Cardiac septum (tissue), 1 donor: ENCODE measurements at places on chromosomes 1 and 21.

- no peak for DNase-seq
These were observed 9.9 kb downstream of the RNF223 start for GRCh38 chr1:1063945-1064831.

GRCh38 chr1:40651138-40651857 lies 14.2 kb downstream of the RIMS3 start:
- no peak for DNase-seq

DNA sequence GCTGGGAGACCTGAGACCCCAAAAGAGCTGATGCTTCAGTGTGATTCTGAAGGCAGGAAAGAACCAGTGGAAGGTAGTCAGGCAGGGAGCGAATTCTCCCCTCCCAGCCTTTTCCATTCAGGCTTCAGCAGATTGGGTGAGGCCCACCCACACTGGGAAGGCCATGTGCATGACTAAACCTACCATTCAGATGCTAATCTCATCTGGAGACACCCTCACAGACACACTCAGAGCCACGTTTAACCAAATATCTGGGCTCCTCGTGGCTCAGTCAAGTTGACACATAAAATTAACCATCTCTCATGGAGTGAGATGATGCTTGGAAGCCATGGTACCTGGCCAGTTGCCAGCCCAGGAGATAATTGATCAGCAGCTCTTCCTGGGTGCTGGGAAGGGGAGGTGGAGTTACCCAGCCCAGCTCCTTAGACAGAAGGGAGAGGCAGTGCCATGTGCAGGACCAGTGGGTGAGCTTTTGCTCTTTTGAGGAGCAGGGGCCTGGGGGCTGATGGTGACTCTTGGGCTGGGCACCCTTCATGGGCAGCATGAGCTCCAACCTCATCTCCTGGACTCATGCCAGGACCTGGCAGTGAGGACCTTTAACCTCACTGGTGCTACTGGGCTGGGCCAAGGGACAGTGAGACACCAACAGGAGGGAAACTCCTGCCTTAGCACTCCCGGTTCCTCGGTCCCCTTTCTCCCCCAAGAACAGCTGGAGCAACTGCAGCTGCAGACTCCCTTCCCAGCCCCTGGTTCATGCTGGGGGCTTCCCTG lies 89.0 kb upstream of the ACTL8 start:
- DNase-seq: no peak

GRCh38 chr1:25809283-25809926 lies 9.4 kb downstream of the SELENON start:
- DNase-seq: no peak

DNA sequence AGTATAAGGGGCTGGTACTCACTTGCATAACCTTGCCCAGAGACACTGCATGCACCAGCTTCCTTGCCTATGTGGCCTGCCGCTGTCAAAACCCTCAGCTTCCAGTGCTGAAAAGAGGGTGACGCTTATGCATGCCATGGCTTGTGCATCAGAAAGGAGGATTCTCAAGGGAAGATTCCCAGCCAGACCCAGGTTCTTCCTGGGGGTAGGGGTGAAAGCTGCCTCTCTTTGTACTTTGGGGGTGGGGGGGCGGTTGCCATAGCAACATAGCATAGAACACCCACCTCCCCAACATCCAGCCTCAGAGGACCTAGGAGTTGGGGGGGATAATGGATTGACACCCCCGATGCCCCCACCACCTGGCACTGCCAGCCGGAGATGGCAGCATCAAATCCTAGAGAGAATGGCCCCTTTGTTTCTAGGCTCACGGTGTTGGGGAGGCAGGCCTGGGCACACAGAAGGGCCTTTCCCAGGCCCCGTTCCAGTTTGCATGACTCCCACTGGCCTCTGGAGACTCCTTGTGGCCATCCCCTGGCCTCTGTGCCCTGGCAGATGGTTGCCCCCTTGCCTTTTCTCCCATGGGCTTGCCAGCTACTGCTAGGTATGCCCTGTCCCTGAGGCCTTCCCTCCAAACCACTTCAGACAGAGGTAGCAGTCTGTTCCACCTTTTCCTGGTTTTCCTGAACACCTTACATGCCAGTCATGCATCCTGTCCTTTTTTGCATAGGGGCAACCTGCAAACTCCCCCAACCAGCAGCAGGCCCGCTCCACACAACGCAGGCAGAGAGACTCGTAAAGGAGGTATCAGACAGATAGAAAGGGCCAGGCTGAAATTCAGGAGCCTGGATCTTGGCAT lies 44.6 kb downstream of the RHBG start:
- DNase-seq: no peak

DNA sequence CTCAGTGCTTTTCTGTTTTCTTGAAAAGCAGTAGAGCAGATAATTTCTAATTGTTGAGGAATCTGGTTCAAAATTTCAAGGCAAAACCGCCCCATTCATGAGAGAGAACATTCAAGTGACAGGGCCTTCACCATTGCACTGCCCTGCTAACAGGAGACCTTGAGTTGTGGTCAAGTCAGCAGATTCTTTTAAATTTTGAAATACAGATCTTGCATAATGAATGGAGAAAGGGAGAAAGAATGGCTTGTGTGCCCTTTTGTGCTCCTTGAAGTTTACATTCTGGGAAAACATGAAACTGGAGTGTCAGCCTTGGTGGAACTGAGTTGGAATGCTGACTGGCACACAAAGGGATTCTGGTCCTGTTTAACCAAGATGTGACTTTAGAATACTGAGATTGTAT lies 164.5 kb upstream of the UBE2U start:
- DNase-seq: no peak

DNA sequence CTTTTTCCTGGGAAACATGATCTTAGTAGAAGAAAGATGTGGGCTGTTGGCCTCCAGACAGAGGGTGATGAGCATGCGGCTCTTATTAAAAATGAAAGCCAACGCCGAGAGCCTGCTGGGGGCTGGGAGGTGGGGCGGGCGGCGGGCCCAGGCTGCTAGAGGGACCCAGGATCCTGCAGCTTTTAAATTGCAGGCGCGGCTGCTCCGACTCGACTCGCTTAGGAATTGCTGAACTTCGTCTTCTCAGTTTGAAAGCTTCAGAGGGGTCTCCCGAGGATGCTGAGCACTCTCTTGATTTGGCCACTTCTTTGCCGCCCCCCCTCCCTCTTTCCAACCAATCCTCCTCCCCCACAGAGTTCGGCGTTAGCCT lies 1.2 kb downstream of the AGPAT3 start:
- peak; percentile 76 for DNase-seq

DNA sequence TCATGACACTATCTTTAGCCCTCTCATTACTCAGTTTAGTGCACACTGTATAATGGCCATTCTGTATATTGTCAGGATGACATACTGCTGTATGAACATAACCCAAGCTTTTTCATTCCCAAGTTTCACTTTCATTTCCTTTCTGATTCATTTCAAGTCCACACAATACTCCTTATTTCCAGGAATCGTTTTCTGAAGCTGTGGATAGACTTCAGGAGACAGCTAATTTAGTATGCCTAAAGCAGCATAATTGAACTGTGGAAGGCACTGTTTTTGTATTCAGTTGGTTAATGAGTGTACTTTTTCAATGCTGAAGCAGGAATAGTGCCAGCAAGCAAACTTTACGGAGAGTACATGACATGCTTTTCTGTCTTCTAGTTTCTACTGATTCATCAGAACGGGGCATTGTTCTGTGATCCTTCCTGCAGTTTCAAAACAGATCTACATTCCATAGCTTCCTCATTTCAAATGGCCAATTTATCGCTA lies 578.5 kb upstream of the ZP4 start:
- no peak for DNase-seq

GRCh38 chr1:153478692-153479618 lies 18.5 kb upstream of the S100A7 start:
- no peak for DNase-seq

GRCh38 chr21:41677671-41678015 lies 89.2 kb downstream of the RIPK4 start:
- DNase-seq: no peak

GRCh38 chr1:174352117-174352516 lies 95.6 kb upstream of the GPR52 start:
- no peak for DNase-seq

GRCh38 chr1:91123773-91124172 lies 101.9 kb upstream of the ZNF644 start:
- no peak for DNase-seq

DNA sequence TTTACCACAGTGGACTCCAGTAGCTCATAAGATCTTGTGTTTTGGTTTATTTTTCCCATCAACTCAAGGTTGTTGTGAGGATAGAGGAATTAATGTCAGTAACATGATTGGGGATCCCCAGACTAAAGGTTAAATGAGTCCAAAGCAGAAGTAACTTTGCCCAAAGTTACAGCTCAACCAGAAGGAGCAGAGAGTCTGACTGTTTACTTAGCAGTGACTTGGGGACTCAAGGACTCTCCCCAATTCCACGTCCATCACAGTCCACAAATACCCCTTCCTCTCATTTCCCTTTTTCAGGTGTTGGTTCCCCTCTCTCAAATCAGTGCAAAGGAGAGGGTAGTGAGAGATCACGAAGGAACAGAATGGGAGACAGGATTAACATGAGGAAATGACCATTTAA lies 4.0 kb upstream of the ETV3 start:
- no peak for DNase-seq

DNA sequence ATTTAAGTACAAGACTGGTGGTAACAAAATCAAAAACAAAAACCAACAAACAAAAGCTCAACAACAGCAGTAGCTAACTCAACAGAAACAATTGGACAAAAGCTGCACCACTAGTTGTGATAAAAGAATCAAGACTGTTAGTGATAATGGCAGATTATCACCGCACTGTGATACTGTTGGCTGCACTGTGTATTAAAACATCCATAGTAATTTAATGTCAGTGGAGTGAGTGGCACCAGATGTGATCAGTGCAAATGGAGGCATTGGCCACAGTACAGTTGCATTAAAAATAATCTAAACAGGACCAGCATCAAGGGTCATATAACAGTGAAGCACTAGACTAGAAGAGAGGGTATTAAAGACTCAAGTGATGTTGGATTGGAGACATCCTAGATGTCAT lies 1341.3 kb downstream of the MRPL39 start:
- no peak for DNase-seq

DNA sequence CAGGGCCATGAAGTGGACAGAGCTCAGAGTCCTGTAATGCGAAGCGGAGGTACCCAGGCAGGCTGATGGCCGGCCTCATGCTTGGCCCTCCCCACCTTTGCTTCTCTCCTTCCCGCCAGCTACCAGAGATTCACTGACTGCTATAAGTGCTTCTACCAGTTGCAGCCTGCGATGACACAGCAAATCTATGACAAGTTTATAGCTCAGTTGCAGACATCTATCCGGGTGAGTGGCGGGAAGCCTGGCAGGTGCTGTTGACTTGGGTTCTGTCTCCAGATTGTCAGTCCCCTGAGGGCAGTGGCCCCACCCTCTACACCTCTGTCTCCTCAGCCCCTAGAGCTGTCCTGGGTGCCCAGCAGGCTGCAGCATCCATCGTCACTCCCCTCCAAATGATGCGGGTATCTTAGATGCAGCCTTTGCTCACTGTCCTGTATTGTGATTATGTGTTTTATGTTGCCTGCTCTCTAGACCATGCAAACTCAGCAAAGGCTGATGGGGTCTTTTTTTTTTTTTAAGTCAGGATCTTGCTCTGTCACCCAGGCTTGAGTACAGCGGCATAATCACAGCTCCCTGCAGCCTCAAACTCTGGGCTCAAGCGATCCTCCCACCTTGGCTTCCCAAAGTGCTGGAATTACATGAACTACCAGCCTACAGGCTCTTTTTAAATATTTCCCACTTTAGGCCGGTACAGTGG lies 9.6 kb upstream of the BGLAP start:
- DNase-seq: no peak

- DNase-seq: no peak
These were observed 221.8 kb downstream of the CENPF start for GRCh38 chr1:214824763-214825162.

DNA sequence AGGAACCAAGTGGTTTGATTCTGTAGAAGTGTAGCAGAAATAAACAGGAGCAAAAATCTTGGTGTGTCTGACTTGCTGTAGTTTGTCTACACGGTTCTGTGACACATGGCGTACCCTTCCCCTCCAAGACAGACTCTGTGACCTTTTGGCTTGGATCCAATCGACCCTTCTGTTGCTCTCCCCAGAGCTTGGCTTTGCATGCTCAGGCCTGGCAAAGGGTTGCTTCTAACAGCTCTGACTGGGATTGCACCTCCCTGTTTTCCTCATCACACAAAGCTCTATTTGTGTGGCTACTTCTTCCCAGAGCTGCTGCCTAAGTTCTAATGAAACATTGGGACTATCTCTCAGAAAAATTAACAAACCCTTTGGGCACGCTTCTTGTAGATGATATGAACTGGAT lies 24.0 kb downstream of the NGF start:
- DNase-seq: no peak

DNA sequence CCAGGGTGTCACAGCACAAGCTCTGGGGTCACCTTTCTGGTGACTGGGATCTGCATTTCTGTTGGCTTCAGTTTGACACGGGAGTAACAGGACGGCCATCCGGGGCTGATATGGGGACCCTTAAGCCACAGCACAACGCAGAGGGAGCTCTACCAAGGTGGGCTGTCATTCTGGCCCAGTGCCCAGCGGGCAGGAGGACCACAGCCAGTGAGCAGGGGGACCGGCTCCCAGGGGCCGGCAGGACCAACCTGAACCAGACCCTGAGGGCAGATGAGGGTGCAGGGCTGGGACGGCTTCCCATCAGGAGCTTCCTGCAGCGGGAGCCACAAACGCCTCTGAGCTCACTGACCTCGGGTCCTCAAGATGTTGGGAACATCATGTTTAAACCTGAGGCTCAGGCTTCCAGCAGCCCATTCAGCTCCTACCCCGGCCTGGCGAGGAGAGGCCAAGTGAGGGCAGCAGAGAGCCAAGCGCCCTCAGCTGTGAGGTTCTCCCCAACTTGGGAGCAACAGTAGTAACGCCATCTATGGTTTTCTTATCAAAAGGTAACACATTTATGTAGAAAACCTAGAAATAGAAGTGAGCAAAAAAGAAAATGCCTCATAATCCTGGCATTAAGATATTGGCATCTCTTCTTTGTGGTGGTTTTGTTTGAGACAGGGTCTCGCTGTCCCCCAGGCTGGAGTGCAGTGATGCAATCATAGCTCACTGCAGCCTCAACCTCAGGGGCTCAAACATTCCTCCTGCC lies 26.8 kb downstream of the TMEM201 start:
- DNase-seq: no peak

- DNase-seq: no peak
These were observed 76.3 kb upstream of the BACE2 start for GRCh38 chr21:41091616-41092015.

DNA sequence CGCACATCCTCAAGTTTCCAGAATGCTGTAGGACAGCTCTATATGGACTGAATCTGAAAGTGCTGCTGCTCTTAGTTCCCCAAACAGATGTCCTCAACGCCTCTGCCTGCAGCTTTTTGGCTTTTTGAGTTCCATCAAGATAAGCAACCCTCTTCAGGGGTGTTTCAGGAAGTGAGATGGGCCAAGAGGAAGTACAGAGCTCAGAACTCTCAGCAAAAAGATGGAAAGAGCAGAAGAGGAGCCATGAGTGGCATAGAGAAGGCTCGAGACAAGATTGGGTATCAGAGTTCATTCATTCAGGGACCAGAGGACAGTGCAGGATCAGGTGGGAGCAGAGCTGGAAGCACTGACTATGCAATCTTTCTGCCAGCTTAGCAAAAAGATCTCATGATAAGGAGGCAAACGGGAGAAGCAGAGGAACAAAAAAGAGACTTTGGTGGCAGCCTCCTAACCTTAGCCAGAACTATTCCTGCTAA lies at the start of the genes ADORA3 and TMIGD3:
Gene ADORA3, minus strand, starts transcription at position 49 of the 476 bp plus-strand sequence. CDS start 279 bp downstream, outside the sequence.
Gene TMIGD3, minus strand, starts transcription at position 49 of the 476 bp plus-strand sequence. CDS start 279 bp downstream, outside the sequence.
- no peak for DNase-seq
